ENCODE measurements at places on chromosomes 3 and 15.

DNA sequence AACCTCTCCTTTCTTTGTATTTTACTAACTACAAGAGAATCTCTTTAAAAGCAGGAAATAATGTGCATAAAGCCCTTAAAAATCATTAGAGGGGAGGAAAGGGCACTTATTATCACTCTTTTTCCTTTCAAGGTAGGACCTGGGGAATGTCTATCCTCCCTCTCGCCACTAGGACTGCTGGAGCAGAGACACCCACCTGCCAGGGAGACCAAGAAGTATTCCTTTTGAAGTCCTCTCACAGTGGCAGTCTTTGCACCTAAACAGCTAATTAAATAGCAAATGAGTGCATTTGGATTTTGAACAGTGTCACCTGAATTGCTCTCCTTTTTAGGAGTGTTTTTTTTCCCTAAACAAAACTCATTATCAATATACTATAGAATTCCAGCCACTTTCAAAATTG, 874.1 kb downstream of the ZPLD1 start:
- no peak for DNase-seq

- no peak for DNase-seq
Measured at GRCh38 chr3:71859123-71859519, 74.2 kb upstream of the PROK2 start.

- no peak for DNase-seq
Measured at GRCh38 chr3:171221597-171221996, 195.1 kb upstream of the SLC2A2 start.

DNA sequence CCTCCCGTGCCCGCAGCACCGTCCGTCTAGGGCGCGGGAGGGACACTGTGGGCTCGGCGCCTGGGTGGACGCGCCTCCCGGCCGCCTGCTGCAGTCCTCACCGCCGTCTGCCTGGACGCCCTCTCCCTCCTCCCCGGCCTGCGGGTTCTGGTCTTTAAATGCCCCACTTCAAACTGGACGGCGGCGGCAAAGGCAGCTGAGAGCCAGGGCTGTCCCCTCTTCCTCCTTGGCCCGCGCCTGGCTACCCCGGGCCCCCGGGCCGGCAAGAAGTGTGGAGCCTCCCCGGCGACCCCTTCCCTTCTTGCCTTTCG, 426 bp downstream of the CBLB start:
- DNase-seq: peak; percentile 66

- DNase-seq: peak; percentile 52
Measured at GRCh38 chr3:149460117-149460516, 14.4 kb upstream of the TM4SF4 start.

DNA sequence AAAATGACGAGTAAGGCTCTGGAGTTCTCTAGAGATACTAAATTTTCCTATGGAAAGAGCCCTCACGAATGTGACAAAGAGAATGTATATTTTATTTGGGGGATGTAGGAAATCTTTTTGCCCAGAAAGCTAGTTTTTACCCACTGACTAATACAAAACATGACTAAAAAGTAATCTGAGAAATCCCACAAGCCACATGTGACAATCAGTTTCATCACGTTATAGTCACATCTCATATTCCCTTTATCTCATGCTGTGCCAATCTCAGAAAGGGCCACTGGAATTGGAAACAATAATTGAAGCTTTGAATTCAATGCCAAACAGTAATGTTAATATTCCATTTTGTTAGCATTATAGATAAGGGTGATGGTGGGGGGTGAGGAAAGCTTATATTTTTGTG, 509.0 kb upstream of the GOLIM4 start:
- DNase-seq: peak; percentile 10

GRCh38 chr3:69108811-69109210, 13.6 kb downstream of the LMOD3 start:
- DNase-seq: no peak

- DNase-seq: no peak
Measured at GRCh38 chr3:88075497-88075896, 16.4 kb downstream of the ZNF654 start.

GRCh38 chr3:89503891-89504391, 396.5 kb downstream of the EPHA3 start:
- no peak for DNase-seq

DNA sequence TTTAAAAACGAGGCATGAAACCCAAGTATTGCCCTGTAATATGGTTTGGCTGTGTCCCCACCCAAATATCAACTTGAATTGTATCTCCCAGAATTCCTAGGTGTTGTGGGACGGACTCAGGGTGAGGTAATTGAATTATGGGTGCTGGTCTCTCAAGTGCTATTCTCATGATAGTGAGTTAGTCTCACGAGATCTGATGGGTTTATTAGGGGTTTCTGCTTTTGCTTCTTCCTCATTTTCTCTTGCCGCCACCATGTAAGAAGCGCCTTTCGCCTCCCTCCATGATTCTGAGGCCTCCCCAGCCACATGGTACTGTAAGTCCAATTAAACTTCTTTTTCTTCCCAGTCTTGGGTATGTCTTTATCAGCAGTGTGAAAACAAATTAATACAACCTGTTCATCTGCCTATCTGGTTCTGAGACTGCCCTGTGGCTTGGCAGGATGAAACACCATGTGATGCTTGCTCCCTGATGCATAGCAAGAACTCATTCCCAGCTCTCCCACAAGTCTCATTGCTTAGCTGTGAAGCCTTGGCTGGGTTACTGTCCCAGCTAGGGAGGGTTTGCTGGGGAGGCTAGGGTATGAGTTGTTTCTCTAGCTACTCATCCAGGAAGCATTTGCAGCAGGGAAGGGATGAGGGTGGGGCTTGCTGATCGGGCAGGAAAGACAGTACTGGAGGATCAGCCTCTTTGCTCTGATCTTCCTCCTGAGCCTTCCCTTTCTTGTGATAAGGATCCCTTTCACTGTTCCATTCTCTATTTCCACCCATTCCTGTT, 3.7 kb upstream of the SQOR start:
- DNase-seq: peak; percentile 94
